ENCODE measurements at places on chromosomes 12 and 14.

DNA sequence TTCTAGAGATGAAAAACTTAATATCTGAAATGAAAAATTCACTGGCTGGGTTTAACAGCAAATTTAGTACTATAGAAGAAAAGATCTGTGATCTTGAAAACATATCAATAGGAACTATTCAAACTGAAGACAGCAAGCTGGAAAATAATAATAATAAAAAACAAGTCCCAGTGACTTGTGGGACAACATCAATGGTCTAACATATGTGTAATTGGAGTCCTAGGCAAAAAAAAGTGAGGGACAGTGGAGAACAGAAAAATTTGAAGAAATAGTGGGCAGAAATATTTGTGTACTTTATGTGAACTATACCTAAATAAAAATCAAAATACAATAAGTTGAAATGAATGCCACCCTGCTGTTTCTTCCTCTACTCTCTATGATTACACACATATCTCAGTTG is 2.4 kb upstream of the SERPINA9 start:
- DNase-seq: no peak

DNA sequence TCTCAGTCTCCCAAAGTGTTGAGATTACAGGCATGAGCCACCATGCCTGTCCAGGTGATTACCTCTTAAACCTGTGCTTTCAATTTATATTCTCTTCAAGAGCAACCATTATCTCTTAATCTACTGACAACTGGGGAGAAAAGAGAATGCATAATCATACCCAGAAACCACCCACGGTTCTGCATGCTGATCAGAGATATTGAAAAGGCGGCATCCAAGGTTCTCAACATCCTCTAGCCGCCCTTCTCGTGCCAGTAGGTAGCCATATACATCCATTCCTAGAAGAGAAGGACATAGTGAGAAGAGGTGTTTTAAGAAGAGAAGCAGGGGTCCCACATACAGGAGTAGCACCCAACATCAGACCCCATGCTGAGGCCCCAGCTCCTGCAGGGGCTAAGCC is 20.8 kb downstream of the ANAPC7 start:
- DNase-seq: no peak

DNA sequence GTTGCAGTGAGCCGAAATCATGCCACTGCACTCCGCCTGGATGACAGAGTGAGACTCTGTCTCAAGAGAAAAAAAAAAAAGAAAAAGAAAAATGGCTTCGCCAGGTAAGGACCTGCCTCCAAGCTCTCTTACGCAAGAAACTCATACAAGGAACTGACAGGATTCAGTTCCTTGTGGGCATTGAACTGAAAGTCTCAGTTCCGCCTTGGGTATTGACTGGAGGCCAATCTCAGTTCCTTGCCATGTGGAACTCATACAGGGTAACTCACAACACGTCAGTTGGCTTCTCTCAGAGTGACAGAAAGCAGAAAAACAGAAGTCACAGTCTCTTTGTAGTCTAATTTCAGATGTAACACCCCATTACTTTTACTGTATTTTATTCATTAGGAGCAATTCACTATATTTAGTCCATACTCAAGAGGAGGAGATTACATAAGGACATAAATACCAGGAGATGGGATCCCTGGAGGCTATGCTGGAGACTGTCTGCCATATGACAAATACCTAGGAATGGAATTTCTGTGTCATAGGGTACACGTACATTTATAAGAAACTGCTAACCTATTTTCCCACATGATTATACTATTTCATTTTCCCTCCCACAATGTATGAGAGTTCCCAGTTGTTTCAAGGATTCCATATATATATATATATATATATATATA is 11.4 kb upstream of the NOPCHAP1 start:
- DNase-seq: no peak

DNA sequence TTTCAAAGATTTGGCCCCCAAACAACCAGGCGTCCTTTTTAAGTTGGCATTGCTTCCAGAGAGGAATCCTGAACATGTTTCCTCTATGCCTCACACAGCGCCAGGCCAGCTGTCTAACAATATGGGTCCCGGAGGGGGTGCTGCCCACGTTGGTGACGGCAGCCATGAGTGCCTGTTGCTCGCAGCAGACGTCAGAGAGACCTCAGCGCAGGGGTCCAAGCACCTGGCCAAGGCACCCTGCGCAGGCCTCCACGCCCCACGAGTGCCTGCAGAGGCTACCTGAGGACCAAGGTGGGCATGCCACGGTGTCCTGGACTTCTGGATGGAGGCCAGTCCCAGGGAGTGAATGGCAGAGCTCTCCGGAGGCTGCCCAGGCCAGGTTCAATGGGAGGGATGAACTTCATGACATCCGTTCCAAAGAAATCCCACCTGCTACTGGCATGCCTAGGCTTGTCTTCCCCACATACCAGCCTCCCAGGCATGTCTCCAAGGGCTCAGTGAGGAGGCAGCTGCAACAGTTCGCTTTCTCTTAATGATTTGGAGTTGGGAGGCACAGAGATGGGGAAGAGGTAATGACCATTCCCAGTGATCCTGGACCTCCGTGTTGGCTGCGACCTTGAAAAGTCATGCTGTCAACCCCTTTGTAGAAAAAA is 11.6 kb upstream of the FOXN3 start:
- no peak for DNase-seq

- no peak for DNase-seq
Observed at GRCh38 chr14:75440733-75441477, 13.1 kb downstream of the JDP2 start.

DNA sequence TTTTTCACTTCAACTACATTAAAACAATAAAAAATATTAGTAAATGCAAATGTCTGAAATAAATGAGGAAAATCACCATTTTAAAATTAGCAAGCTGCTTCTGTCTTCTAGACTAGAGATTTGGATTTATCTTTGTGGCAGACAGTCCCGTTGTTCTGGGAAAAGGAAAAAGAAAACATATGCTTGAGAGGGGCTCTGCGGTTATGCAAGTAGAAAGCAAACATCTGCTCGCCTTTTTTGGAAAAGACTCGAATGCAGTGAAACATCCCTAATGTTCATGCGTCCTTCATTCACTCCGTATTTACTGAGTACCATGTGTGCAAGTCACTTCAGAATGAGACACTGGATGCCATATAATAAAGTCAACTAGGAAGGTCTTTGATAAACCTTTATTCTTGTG is 44.9 kb downstream of the IFNG start:
- DNase-seq: no peak

GRCh38 chr14:92902726-92903125 is 20.2 kb upstream of the CHGA start:
- DNase-seq: no peak

- DNase-seq: no peak
Observed at GRCh38 chr14:55198749-55199148, 7.4 kb upstream of the DLGAP5 start.
